ENCODE measurements at places on chromosomes 2 and 18.

GRCh38 chr2:121276341-121276740 lies 8.7 kb downstream of the TFCP2L1 start:
- DNase-seq, result no peak

- peak; percentile 49 for DNase-seq
These were observed 7.9 kb downstream of the ARL4C start for GRCh38 chr2:234488913-234489451.

- DNase-seq, result no peak
These were observed 1.1 kb downstream of the LDLRAD4 start for GRCh38 chr18:13219593-13220159.

DNA sequence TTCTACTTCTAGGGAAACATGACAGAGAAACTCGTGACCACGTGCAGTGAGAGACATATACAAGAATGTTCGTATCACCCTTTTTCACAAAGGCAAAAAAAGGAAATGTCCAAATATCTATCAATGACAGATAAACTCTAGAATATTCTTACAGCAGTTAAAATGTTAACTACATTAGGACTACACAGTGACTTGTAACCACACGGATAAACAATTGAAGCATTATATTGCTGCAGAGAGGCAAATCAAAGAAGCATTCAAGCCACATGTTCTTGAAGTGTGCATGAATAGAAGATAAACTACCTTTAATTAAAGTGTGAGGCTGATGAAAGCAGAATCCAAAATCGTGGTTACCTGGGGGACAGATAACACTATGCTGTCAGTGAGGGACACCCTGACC lies 935.3 kb upstream of the KLHL29 start:
- no peak for DNase-seq

GRCh38 chr2:9847140-9847539 lies 3.9 kb downstream of the TAF1B start:
- DNase-seq, result no peak

- DNase-seq, result no peak
These were observed 6.0 kb downstream of the GAREM2 start for GRCh38 chr2:26178746-26179436.

DNA sequence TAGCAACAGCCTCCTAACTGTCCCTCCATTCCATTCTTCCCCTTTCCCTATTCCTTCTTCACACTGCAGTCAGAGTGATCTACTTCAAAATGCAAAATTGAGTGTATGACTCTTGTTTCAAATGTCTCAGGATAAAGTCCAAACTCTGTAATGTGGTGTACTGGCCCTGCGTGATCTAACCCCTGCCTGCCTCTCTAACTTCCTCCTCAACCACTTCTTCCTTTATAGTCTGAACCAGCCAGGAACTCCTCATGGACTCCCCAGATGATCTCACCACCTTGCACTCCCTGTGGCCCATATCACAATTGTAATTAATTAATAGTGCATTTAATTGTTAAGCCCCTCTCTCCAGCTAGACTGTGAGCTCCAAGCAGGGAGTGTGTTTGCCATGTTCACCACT lies 3.1 kb upstream of the B3GNT2 start:
- DNase-seq, result no peak

DNA sequence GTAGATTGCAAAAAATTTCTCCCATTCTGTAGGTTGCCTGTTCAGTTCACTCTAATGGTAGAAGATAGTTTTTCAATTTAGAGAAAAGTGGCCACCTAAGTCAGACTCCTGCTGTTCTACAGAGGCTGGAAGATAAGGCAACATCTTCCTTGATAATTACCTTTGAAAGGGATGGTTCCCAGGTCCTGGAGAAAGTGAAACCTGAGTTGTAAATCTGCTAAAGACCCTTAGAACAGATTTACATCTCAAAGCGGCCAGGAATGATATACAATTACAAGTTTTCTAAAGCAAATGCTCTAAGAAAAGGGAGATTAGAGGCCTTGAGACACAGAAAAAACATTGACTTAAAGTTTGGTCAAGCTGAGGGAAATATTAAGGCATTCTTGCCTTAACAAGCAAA lies 1350.2 kb upstream of the FAM98A start:
- DNase-seq, result no peak

DNA sequence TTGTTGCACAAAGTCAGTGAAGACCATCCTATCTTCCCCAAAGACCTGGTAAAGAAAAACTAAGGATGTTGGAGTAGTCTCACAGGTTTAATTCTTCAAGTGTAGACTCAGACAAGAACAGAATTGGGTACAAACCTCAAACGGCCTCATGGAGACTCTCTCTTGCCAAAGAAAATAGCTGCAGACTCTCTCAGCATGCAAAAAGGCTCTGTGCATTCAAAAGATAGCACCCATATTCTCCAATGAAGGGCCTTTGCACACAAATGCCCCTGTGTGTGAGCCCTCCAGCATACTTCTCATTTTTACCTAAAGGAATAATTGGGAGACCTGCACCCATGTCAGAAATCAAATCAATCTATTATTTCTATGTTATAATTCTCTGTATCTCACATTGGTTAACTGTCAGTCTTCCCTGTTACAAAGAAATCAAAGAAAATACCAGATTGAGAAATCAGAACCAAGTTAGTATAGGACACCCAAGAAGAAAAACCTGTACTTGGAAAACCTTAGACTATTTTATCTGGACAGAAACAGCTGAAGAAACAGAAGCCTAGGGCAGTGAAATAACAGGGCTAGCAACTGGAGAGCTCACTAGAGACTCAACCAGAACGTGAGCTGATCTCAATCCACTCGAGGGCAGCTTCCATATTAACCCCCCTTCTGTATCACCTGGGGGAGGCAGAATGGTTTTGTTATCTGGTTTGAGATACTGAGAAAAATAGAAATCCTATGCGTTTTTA lies 134.7 kb upstream of the DNAJC10 start:
- DNase-seq, result no peak

DNA sequence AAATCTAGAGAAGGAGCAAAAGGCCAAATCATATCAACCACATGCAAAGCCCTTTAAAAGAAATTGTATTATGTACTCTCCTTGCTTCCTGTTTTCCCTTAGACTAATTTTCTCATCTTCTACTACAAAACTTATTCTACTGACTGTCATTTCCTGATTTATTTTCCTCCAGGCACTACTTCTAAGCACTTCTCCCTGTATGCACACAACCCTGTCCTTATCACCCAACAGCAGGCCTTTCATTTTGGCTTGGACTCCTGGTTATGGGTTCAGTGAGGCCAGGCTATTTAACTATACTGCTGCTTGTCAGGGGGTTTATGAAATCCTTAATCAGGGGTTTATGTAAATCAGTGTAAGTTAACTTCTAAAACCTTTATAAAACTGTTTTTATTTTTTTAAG lies 205.1 kb upstream of the FAM98A start:
- no peak for DNase-seq

DNA sequence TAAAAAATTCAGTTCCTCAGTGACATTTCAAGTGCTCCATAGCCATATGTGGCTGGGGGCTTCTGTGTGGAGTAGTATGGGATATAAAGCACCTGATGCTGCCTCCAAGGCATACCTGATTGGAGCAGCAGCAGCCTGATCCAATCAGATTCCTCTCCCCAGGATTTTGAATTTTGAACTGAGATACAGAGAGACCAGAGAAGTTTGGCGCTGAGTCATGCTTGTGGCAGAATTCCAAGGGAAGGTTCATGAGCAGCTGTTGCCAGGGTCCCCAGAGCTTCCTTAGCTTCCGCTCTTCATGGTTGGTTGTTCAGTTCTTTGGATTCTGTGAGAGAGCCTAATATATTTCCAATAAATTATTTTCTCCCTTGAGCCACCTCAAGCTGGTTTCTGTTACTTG lies 29.0 kb upstream of the CFAP36 start:
- DNase-seq, result no peak

- DNase-seq, result no peak
These were observed 141.5 kb downstream of the NCKAP5 start for GRCh38 chr2:133426791-133427190.

DNA sequence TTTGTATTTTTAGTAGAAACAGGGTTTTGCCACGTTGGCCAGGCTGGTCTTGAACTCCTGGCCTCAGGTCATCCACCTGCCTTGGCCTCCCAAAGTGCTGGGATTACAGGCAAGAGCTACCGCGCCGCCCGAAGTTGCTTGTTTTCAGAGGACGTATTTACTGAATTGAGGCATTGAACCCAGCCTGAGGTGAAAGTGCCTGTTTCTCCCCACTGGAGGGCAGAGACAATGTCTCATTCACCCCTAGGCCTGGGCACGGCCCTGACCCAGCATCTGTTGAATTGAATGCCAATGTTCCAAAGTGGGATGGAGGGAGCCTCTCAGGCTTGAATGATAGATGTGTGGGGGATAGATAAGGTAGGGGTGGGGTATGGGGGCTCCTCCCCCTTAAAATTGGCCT lies 4.5 kb upstream of the TMBIM1 start:
- no peak for DNase-seq

GRCh38 chr2:138102664-138103063 lies 138.4 kb downstream of the HNMT start:
- DNase-seq, result no peak

- no peak for DNase-seq
These were observed 36.9 kb upstream of the BMPR2 start for GRCh38 chr2:202339071-202339870.

DNA sequence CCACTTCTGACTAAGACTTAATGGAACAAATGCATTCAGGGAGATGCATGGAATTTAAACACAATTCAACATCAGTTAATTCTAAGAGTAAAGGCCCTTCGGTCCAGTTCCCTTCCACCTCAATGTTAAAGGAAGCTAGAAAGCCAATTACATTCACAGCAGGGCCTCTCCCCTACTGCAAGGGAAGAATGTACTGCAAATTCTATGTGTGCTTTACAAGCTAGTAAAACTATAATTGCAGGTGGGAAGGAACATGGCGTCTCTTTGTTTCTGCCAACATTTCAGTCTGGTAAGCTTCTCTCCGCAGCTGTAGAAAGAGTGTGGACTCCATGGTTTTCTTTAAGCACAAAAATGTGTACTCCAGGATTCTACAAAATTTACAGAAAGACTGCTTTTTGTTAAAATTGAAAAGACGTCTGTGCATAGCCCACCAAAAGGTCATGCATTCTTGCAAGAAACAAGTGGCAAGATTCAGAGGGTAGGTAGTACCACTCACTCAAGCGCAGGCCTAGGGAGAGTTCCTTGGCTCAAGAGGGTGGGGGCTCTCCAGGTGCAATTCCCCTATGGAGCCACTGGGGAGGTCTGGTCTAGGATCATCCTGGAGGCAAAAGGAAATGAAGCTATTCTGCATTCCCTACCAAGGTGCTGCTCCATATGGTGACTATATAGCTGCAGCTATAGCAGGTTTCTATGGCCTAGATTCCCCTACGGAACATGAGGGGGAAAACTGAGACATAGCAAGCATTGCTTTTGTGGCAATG lies 127.0 kb upstream of the FZD5 start:
- DNase-seq, result no peak

GRCh38 chr2:55296393-55296792 lies 27.4 kb upstream of the MTIF2 start:
- DNase-seq, result no peak

DNA sequence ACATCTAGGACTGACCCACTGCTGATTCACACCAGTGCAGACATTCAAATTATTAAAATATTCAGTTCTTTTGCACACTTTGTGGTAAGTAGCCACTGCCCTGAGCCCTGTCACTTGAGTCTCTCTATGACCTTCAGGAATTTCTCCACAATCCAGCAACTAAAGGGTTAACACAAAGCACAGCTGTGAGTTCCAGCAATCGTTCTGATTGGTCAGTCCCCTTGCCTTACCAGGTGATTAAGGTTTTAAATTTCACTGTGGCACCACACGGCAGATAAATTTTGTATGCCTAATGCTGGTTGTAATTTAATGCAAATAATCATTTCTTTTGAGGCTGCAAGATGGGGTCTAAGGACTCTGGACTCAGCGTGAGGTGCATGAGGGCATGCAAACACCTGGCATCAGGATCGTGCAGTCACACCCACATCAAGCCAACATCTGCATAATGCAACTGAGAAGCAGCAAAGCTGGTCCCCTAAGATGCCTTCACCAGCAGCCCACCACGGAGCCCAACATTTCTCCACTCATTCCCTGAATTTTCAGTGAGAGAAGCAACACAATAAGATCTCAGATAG lies 36.6 kb downstream of the SLC14A1 start:
- no peak for DNase-seq

GRCh38 chr2:235541838-235542549 lies 48.2 kb downstream of the AGAP1 start:
- no peak for DNase-seq

- no peak for DNase-seq
These were observed 621.3 kb downstream of the XIRP2 start for GRCh38 chr2:167509586-167509985.

Data from activated CD4-positive, alpha-beta T cell treated with anti-CD3 and anti-CD28 coated beads, Interleukin-2, amount 50 U/mL, for 48 hours (primary cell).